ENCODE measurements at places on chromosomes 7 and 10. TPM values are rescaled to one million over a fixed set of nuclear protein-coding genes. Genes with fewer than 3 reads are reported as not detected.

The MDFIC gene
- 4.3 TPM for total RNA-seq

The OR6V1 gene
- total RNA-seq, result not detected

The EIF5AL1 gene
- total RNA-seq, result not detected

The GFRA1 gene
- total RNA-seq, result 21.4 TPM

The CFTR gene
- 36.4 TPM for total RNA-seq

The PON1 gene
- not detected for total RNA-seq

The FAM25G gene
- not detected for total RNA-seq

The ZWINT gene
- 46.2 TPM for total RNA-seq

The CCL24 gene
- 48.7 TPM for total RNA-seq

The SPDYE9 gene
- not detected for total RNA-seq

DNA sequence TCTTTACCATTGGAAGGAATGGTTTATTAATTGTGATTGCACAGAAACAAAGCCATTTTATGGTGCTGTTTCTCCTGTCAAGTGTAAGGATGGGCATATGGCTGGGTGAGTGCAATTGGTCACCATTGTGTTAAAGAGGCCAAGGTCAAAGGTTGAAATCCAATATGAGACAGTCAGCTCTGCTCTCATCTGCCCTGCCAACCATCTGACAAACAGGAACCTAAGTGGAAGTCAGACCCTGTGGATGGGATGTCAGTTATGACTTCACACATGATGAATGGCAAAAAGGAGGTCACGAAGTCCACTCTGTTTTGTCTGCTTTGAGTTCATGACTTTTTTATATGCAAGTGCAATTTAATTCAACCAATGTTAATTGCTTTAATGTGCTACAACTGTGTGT, 172.7 kb upstream of the TMEM229A start:
- no peak for DNase-seq

DNA sequence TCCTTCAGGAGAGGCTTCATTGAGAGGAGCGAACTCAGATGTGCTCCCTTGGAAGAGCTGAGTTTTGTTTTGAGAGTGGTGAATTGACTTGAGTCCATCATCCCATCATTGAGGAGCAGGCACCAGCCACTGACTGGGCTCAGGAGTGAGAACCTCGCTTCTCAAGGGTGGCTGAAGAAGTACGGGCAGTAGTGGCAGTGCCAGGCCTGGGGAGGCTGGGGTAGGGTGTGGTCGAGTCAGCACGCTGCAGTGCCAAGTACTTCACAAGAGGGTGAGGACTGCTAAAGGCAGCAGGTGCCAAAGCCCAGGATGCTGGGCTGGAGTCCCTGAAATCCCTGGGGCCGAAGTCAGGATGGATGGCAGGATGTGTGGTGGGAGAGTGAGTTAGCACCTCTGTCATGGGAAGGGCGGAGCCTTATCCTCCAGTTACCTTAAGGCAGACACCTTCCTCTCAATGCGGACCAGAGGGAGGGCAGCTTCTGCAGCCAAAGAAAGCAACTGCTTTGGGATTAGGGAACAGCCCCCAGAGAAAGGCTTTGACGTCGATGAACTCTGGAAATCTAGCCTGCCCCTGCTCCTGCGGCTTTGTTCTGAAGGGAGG, 210.3 kb downstream of the CAMK1D start:
- DNase-seq, result no peak

- no peak for DNase-seq
These were observed 362.5 kb upstream of the ZMIZ1 start for GRCh38 chr10:78706256-78706655.

GRCh38 chr7:107538001-107538400, 25.7 kb downstream of the COG5 start:
- no peak for DNase-seq

DNA sequence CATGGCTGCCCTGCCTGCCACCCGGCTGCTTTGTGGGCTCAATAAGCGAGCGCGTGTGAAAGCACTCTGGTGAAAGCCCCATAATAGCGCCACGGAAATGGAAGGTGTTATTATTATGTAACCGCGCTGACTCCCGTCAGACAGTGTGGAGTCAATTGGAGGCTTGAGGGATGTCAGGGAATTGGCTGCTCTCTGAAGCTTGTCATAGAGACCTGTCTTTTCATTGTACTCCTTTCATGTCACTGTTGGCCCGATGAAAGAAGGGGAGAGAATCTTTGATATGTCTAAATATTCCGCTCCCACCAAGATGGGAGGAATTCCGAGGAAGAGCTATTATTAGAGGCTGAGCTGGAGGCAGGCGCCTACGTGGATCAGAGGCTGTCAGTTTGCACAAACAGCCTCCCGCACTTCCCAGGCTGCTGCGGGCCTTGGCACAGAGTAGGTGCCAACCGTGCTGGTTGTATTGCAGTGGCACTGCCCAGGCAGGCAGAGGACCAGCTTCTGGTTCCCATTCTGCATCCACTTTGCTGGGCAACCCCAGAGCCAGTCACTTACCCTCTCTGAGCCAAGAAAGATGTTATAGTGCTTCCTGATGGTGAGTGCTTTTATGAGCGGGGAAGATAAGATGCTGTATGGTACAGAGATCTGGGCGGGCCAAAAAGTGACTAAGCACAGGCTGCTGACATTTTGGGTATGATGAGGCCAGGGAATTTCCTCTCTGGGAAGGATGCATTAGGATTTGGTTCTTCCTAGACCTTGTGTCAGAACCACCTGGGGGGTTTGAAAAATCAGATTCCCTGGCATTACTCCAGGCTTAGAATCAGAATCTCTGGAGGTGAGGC, 151.4 kb downstream of the RPS24 start:
- no peak for DNase-seq

DNA sequence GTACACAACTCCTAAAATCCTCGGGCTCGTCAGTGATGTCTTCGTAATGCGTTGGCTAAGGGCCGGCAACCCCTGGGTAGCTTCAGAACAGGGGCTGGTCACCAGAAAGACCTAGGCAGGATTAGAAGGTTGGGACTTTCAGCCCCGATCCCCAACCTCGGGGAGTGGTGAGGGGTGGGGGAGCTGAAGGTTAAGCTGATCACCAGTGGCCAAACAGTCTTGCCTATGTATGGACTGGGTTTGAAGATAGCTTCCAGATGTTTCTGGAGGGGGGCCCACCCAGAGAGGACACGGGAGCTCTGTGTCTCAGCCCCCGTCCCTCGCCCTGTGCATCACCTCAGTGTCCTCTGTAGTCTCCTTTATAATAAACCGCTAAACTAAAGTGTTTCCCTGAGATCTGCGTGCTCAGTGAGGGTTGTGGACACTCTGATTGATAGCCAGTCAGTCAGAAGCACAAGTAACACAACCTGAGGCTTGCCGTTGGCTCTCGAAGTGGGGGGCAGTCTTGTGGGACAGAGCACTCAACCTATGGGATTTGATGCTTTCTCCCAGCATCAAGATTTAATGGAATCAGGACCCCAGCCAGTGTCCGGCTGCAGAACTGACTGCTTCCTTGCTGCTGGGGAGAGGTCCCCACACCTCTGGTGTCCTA, 10.0 kb downstream of the PPP2R2D start:
- peak; percentile 39 for DNase-seq

GRCh38 chr10:80104066-80104926, 25.8 kb downstream of the TMEM254 start:
- DNase-seq, result no peak

GRCh38 chr7:148700661-148701064, 2.0 kb downstream of the CUL1 start:
- no peak for DNase-seq

GRCh38 chr7:506921-507622, 12.6 kb downstream of the PDGFA start:
- peak; percentile 38 for DNase-seq

GRCh38 chr10:31273789-31274188, 45.2 kb upstream of the ZEB1 start:
- DNase-seq, result no peak

GRCh38 chr7:603152-603951, 83.7 kb upstream of the PDGFA start:
- DNase-seq, result peak; percentile 41

- DNase-seq, result no peak
These were observed 117.8 kb downstream of the TES start for GRCh38 chr7:116328161-116328560.

DNA sequence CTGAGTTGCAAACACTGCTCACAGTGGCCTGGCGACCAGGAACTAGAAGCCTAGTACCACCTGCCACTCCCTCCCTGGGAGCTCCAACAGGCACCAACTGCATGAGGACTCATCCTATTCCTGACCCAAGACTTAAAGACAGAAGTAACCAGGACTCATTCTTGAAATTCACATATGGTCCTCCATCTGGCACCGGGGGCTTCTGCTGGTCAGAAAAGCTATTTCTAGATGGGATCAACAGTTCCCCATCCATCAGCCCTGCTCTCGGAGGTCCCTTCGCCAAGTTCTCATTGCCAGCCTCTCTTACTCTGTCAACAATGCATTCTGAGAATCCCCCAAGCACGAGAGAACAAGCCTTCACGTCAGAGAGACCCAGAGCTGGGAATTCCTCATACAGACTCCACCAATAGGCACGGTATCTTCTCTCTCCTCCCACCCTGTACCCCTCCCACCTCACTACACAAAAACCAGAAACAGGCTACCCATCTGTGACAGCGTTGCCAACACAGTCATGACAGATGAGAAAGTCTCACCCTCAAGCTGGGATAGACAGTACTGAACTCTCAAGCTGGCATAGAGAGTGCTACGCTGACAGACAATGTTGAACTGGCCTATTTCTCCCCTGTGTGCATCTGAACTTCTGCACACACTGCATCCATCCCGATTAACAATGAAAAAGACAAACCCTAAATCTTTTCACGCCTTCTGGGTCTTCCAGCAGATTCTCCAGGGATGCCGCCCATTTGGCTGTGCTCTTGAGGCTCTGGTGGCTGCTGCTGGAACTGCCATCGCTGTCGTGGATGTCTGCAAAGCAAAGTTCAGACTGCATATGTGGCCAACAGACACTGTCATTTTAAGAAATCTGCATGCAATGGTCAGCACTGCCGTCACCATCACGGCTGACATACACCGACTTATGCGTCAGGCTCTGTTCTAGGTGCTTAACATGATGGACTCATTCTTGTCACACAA, 15.6 kb downstream of the RGS10 start:
- no peak for DNase-seq

- DNase-seq, result no peak
These were observed 172.0 kb upstream of the NOBOX start for GRCh38 chr7:144575456-144575855.

DNA sequence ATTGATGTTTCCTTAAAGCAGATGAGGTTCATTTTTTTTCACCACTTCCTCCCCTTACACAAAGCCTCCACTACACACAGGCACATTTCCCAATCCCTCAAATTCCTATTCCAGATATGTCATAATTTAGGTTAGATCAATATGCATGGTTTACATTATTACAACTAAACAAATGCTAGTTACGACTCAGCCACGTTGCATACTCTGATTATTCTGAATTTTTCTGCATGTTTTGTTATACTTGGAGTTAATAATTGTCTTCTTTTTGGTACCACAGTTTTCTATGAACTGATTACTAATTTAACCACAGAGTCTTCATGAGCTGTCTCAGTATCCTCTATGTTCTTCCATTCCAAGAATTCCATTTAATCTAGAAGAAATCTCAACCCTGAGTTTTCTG, 4.4 kb upstream of the BICC1 start:
- no peak for DNase-seq

GRCh38 chr7:46191776-46192175, 270.7 kb upstream of the IGFBP3 start:
- DNase-seq, result no peak

DNA sequence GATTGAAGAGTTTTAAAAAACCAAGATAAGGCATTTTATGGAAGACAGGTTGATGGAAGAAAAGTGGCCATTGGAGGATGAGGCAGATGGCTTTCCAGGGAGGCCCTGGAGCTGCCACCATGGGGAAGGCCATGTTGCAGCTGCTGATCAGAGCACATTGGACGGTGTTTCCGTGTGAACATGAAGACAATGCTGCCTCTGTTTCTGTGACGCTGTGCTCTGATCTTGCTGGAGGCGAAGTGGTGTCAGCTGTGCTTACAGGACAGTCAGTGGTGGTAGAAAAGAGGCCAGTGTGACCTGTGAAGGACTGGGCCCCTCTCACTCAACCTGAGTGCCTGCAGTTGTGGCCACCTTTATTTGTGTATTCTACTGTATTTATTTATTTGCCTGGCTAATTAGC, 132.9 kb downstream of the FAM204A start:
- DNase-seq, result no peak

DNA sequence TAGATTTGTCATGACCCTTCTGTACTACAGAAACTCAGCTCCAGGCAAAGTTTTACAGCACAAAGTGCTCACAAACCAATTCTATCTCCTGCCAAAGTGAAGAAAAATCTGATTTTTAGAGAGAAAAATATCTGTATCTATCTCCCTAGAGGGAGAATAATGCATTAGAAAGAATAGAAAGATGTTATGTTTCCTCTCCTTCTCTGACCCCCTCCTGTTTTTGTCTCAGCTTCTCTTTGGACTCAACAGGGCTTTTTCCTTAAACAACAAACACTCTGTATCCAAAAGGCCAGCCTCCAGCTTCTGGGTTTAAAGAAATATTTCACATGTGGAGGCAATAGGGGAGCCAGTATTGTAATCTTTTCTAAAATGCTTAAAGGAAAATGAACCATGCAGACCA, 627.4 kb downstream of the REEP3 start:
- no peak for DNase-seq

GRCh38 chr10:71262027-71262426, 49.7 kb downstream of the UNC5B start:
- no peak for DNase-seq

- DNase-seq, result no peak
These were observed 71.0 kb downstream of the NRP1 start for GRCh38 chr10:33263453-33263852.

DNA sequence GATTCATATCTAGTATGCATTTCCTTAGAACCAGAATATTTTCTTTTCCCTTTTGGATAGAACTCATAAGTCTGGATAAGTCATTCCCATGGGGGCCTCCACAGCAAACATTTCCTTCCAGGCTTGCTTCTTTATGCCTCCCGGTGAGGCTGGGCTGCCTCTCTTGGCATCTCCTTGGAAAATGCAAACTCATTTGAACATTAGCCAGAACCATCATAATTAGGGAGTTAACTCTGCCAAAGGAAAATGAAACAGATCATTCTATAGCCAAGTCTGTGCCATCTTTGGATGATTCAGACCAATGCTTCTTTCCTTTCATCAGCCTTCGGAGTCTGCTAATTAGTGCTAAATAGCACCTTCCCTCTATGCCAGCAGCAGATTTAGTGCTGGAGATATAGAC, 81.1 kb downstream of the PLPP4 start:
- no peak for DNase-seq

GRCh38 chr7:93894966-93895640, 4.5 kb upstream of the TFPI2 start:
- no peak for DNase-seq

GRCh38 chr10:62047228-62047892, 145.9 kb downstream of the ARID5B start:
- peak; percentile 46 for DNase-seq

- DNase-seq, result peak; percentile 50
These were observed 20.4 kb downstream of the DNAJB12 start for GRCh38 chr10:72334196-72334824.

- DNase-seq, result no peak
These were observed 343.0 kb downstream of the CRPPA start for GRCh38 chr7:16078076-16078952.

DNA sequence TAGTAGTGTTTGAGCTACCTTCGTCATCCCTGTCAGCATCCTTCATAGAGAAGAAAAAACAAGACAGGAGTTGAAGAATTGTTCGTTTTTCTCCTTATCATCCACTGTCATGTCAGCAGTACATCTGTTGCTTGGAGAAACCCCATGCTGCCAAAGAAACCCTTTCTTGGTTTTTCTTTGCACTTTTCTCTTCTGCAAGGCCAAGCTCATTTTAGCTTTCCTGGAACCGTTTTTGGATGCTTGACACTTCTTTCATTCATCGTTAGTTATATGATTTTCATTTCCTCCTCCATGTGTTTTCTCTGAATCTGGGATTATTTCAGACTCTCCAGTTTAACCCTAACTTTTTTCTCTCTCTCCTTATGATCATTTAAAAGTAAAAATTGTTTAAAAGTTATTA, 58.9 kb downstream of the MMRN2 start:
- DNase-seq, result no peak
